A172 (cell line): ENCODE measurements at places on chromosomes 3 and 15. TPM values are rescaled to one million over a fixed set of nuclear protein-coding genes. Genes with fewer than 3 reads are reported as not detected.

The FAM43A gene
- 8.2 and 10.4 TPM in 2 replicates for total RNA-seq

The RASGRP1 gene
- 1.5 and 1.6 TPM in 2 replicates for total RNA-seq

The SLC28A1 gene
- not detected in 2 replicates for total RNA-seq

DNA sequence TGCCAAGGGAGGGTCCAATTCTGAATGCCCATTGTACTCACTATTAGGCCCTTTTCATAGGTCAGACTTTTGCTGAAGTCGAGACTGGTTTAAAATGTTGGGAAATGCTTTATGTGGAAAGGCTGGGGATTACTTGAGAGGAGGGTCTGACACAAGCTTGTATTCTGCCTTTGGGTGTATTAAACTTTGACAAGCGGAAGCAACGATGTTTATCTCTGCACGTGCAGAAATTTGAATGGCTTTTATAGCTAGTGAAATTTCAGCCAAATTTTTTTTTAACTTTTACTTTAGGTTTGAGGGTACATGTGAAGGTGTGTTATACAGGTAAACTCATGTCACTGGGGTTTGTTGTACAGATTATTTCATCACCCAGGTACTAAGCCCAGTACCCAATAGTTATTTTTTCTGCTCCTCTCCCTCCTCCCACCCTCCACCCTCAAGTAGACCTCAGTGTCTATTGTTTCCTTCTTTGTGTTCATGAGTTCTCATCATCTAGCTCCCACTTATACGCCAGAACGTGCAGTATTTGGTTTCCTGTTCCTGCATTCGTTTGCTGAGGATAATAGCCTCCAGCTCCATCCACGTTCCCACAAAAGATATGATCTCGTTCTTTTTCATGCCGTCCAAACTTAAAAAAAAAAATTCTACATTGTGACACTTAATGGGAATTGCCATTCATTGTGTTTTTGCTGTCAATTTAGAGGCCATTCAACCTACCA, 223.0 kb upstream of the BHLHE40 start:
- no peak for DNase-seq
